ENCODE measurements at places on chromosomes 5 and 9.

DNA sequence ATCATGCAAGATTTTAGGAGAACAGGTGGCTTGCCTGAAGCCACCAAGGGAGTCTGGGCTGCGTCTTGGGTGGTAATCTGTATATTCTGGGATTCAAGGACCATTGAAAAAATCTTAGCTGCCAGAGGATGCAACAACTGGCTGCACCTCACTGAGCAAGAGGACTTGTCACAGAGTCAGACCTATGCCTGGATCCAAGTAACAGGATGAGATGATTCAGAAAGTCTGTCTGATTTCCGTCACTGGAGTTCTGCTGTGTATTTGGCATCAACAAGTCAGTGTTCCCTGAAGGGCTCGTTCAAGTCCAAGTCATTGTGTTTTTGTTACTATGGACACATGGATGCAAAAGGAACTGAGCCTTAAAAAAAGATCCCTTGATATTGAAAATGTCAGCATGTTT is 37.8 kb upstream of the CARTPT start:
- DNase-seq = no peak

- no peak for DNase-seq
Measured at GRCh38 chr5:112975721-112976431, 722 bp upstream of the DCP2 start.

DNA sequence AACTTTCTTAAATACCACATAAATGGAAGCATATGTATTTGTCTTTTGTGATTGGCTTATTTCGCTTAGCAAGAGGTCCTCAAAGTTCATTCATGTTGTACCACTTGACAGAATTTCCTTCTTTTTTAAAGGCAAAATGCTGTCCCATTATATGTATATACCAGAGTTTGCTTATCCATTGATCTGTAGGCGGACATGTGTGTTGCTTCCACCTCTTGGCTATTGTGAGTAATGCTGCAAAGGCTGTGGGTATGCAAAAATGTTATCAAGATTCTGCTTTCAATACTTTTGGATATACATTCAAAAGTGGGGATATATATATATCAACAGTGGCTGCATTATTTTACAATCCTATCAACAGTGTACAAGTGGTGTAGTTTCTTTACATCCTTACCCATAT is 271.0 kb downstream of the PRR16 start:
- DNase-seq = no peak

DNA sequence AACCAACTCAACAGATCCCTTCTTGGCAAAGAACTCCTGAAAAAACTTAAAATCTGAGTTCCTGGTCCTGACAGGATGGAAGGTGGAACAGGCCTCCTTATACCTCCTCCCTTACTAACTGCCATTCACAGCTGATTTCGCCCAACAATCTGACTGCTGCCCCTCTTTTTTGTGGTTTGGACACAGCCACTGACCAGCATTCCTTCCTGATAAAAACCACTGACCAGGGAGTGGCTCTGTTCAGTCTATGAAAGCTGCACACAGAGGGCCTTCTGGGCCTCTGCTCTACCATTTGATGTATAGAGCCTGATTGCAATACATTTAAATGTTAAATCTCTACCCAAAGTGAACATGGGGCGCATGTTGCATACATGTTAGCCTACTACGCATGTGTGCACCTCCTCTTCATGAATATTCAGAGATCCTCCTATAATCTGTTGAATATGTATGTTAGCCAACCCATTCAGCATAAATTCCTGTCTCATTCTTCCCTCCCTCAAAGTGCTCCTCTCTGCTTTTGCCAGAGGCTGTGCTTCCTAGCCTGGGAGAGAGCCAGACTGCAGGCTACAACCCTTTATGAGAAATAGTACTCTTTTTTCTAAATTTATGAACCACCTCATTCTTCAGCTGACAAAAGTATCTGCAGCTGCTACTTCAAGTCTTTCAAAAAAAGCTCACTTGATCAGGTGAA is 93.7 kb upstream of the MRPS30 start:
- DNase-seq = no peak

DNA sequence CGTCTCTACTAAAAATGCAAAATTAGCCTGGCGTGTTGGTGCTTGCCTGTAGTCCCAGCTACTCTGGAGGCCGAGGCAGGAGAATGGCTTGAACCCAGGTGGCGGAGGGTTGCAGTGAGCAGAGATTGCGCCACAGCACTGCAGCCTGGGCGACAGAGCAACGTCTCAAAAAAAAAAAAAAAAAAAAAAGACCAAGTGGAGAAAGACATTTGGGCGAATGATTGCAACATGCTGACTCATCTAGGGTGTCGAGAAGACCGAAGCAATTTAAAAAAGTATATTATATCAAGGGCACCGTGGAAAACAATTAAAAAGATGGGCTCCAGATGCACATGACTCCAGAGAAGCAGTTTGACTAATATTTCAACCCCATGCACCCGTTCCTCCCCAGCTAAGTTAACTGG is 9.2 kb downstream of the KLF4 start:
- peak; percentile 68 for DNase-seq

DNA sequence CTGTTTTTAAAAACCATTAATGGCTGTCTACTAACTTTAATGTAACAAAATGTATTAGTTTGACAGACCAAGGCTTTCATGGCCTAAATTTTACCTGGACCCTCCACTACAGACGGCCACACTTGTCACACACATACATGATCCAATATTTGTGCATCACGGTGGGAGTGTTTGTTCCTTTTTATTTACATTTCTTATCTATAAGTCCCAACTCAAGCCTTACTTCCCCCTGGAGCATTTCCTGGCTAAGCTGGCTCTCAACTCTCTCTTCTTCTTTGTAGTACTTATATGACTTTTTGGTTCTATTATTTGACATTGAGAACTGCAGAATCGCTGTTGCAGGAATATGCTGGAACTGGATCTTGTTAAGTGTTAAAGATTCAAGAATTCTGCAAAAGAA is 534.4 kb downstream of the RAB3C start:
- DNase-seq = no peak

- DNase-seq = no peak
Measured at GRCh38 chr5:148910216-148910615, 83.8 kb downstream of the ADRB2 start.

GRCh38 chr5:73917433-73917832 is 291.4 kb downstream of the ARHGEF28 start:
- DNase-seq = no peak

DNA sequence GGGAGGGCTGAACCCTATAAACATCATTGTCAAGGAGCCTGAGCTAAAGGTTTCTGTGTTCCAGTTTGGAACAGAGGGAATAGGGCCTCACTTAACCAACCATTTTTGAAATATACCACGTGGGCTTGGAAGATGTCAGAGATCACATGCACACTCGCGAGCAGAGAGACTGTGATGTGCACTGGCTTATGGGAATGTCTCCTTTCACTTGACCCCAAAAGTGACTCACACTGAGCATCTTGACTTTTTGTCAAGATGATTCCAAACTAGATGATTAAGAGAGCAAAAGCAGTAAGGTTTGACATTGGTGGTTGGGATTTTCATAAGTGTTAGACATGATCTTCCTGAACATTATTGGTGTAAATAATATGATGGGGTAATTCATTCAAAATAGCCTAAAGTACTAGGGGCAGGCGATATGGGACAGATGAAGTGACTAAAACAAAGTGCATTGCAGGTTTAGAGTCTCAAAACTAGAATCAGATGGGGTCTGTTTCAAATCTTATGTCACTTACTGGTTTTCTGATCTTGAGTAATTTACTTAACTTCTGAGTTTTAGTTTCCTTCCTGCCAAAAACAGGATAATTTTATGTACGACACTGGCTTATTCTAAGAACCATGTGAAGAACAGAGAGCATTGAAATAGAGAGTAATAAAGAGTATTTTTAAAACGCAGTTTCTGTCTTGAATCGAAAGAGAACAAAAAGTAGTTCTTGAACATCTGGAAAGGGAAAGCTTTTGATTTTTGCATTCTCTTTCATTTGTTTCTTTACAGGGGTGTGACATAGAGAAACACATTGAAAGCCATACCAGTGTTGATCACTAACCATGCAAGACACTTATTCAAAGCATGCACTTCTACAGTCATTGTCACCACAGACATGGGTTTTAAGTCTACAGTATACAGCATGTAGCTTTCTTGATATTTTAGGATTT is 383.0 kb downstream of the DIRAS2 start:
- no peak for DNase-seq

- peak; percentile 36 for DNase-seq
Measured at GRCh38 chr9:107738789-107739188, 249.2 kb upstream of the KLF4 start.

DNA sequence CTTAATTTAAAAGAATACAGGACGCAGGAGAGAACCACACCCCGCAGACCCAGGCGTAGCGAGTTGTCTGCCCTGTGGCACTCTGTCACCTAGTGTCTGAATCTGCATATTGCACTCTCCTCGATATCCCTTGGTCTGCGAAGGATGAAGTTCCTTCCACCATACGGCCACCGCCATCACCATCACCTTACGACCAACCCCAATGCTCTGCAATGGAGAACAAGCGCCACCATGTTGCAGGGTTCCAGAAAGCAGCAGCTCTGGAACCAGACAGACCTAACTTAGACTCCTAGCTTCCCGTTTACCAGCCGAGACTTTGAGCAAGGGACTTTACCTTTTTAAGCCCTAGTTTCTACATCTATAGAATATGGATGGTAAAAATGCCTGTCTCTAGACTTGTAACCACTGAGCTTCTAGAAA is 77.4 kb upstream of the DMRT1 start:
- peak; percentile 20 for DNase-seq

- DNase-seq = no peak
Measured at GRCh38 chr5:72427488-72428437, 79.4 kb downstream of the ZNF366 start.

DNA sequence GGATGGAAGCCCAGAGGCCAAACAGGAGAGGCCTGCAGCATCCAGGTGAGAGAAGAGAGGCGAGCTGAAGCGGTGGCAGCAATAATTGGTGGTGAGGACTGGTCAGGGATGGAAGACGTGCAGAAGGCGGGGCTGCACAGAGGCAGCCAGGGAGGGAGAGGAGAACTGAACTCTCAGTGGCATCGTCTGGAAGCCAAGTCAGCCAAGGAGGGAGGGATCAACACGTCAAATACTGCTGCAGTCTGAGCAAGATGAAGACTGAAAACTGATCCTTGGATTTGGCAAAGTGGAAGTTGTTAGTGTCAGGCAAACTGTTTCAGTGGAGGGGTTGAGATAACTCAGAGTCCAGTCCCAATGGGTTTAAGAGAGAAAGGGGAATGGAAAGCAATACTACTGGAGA is 145.4 kb downstream of the CDK5RAP2 start:
- DNase-seq = no peak

GRCh38 chr9:68769852-68770251 is 64.8 kb downstream of the PIP5K1B start:
- DNase-seq = no peak

DNA sequence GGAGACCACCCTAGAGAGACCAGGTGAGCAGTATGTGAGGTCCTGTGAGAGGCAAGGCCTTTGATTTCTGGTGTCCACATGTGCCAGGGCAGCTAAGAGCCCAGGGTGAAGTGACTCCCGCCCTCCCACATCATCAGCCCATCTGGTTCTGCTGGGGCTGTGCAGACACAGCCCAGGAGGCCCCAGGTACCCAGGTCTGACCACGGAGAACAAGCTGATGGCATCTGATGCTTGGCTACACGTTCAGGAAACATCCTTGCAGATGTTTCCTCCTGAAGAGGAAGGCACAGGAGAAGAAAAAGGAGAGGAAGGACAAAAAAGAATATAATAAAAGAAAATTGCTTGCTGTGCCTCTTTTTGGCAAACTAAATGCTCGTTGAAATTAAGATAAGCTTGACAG is 225.8 kb downstream of the PAX5 start:
- no peak for DNase-seq

DNA sequence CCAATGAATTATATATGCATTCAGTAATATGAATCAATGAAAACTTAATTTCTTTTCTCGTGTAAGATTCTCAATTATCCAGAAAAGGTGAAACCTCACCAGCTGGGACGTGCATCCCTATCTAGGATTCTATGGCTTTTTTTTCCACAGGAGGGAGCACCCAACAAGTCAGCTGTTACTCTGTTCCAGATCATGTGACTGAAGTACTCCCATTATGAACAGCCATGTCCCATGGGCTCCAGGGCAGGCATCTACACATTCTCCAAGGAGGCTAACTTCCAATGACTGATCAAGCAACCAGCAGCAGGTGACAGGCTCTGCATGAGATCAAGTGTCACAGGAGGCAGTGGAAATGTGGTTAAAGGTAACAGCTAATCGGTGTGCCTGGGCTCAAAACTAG is 118.8 kb downstream of the ELAVL2 start:
- DNase-seq = no peak

GRCh38 chr9:112705768-112706427 is 12.0 kb downstream of the INIP start:
- no peak for DNase-seq

- no peak for DNase-seq
Measured at GRCh38 chr5:131654776-131655175, 19.7 kb upstream of the RAPGEF6 start.

DNA sequence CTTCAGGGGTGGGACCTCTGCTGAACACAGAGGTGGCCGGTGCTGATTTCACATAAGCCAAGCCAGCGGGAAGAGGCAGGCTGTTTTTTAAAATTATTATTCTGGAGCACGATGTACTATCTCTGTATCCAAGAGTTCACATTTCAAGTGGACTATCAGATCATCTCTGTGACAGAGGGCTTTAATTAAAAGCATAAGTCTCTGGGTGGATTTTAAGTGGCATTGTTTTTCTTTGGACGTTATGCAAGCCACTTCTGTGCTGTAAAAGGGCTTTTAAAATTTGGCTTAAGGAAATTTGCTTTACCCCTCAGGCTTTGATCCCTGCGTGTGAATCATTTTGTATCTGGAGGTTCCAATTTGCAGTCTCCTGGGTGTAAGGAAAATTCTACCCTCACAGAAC is 124.7 kb downstream of the PALM2AKAP2 start:
- no peak for DNase-seq

DNA sequence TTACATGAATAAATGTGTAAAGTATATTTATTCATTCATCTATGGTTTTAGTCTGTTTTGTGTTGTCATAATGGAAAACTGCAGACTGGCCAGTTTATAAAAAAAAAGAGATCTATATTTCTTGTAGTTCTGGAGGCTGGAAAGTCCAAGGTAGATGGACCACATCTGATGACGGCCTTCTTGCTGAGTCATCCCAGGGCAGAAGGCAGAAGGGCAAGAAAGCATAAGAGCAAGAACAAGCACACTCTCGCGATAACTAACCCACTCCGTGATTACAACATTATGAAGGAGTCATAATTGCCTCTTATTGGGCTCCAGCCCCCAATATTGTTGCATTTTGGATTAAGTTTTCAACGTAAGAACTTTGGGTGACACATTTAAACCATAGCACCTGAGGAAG is 180.4 kb upstream of the DAB2 start:
- DNase-seq = no peak

GRCh38 chr5:56552612-56553268 is 262.6 kb upstream of the MAP3K1 start:
- peak; percentile 14 for DNase-seq

DNA sequence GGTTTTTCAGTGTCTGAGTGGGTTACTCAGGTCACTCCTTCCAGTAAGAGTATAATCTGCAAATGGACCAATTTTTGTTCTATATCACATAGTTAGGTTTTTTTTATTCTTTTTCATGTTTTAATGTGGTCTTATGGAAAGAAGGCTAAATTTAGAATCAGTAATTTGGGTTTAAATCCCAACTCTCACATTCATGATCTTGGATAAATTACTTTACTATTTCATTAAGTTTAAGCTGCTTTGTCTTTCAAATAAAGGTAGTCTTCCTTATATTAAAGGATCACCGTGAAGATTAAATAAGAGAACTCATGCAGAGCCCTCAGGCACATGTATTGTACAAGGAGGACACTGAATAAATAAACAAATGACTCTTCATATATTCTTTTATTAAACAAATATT is 234.7 kb downstream of the SGCD start:
- DNase-seq = no peak

GRCh38 chr5:73751254-73751914 is 125.4 kb downstream of the ARHGEF28 start:
- DNase-seq = no peak

All from GM04503 (cell line).